Caki2 (cell line): ENCODE measurements at places on chromosomes 4 and X. TPM values are rescaled to one million over a fixed set of nuclear protein-coding genes. Genes with fewer than 3 reads are reported as not detected.

DNA sequence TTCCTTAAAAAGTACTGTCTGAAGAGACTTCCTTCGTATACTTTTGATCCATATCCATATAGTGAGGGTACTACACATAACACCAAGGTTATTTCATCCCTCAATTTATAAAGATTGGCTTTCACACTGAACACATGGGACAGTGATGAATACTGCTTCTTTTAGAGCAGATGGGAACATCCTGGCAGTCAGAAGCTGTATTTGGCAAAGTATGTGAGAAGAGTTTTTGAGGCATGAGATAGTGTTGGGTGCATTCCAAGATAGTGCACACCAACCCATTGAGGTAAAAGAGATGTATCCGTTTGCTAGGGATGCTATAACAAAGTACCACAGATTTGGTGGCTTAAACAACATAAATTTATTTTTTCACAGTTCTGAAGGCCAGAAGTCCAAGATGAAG is 141.1 kb downstream of the MOSPD2 start:
- DNase-seq = no peak

- DNase-seq = no peak
These were observed 8.7 kb downstream of the ATP11C start for GRCh38 chrX:139924069-139924695.

- DNase-seq = no peak
These were observed 111.3 kb upstream of the ELOVL6 start for GRCh38 chr4:110309675-110310074.

- DNase-seq = no peak
These were observed 55.4 kb downstream of the NOP14 start for GRCh38 chr4:2907706-2908293.

The LNX1 gene
- 3.7 and 13.2 TPM in 2 replicates for total RNA-seq

DNA sequence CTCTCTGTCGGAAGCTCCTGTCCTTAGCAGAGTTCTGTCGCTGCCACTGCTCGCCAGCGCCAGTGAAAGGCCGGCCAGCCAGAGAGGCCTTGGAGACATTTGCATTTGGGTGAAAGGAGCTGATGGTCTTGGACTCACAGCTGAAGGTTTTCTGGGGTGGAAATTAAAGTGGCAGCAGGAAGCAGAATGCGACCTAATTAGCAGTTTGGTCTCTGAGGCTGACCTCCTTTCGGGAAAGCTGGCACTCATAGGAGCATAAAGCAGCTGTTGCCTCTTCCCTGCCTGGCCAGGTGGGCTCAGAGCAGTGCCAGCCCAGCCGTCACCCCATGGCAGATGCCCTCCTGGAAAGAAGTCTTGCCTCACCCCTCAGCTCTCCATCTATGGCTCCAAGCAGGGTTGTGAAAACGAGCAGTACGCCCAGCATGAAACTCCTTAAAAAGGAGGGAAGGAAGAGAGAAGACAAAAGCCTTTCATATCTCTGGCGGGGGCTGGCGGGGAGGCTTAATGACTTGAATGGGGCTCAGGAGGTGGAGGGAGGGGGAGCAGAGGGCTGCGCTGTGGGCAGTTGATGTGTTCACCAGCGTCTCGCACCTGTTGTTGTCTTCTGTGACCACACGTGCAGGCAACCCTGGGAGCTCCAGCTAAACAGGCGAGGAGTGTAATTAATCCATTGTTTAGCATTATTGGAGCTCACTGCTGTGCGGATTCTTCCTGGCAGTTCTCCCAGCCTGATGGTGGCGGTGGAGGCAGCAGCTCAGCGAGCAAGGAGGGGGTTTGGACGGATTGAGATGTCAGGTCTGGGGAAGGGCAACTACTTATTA is 264.0 kb downstream of the MID1IP1 start:
- DNase-seq = no peak

DNA sequence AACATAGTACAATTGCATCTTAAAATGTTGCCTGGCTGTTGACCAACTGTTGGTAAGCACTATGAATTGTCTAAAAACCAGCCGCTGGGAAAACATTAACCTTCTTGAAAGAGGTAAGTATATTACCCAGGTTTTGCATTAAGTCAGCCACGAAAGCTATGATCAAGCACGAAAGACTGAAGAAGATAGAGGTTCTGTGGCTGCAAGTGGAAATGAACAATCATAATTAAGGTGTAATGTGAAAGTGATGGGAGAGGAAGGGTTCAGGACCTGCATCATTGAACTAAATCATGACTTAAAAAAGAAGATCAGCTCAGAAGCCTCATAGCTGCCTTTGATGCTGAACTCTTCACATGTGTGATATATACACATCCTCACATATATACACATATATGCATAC is 341.0 kb downstream of the NR3C2 start:
- no peak for DNase-seq

DNA sequence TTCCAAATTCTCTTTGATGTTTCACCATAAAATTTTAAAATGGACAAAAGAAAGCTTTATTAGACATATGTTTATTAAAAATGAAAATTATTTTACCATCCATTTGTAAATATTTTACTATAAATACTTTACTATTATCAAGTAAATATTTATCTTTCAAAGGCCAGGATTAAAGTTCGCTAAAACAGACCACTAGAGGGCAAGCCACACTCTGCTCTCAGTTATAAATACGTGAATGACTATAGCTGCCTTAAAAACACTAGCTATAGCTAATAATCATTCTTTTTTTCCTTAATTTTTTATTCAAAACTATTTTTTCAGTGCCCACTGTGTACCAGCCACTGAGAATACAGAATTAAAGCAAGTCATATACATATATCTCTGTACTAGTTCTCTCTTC is 38.6 kb downstream of the UNC5C start:
- DNase-seq = peak; percentile 3

DNA sequence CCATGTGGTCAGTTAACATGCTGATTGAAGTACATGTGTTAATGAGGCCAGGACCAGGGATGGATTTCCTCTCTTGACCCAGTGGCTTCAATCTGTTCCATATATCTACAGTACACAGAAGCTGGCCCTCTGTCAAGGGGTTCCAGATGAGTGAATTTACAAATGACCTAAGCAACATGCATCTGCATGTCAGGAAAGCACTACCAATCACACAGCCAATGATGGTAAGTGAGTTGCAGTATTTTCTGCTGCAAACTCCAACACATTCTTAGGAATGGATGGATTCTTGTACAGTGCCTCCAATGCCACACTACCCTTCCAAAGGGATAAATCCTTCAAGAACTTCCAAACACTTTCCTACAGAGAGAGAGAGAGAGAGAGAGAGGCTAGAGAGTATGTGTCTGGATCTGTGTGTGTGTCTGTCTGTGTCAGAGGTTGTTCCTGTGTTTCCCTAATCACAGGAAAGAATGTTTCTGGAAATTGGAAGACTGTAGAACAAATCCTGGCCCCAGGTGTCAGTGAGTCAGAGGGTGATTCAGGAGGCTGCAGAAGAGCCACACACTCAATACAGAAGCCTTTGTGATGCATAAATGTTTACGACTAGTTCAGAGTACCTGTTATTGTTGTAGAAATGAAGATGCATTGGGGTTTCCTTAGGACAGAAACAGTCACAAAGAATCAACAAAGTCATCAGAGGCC is 107.5 kb downstream of the GUCY2F start:
- no peak for DNase-seq

GRCh38 chr4:175834312-175834672 is 22.2 kb upstream of the GPM6A start:
- no peak for DNase-seq

GRCh38 chr4:59037812-59038211 is 1927.6 kb upstream of the IGFBP7 start:
- DNase-seq = no peak

The TRIM75 gene
- not detected in 2 replicates for total RNA-seq

GRCh38 chr4:126627255-126627654 is 1005.5 kb upstream of the INTU start:
- no peak for DNase-seq

- DNase-seq = no peak
These were observed 288.1 kb downstream of the SH3BGRL start for GRCh38 chrX:81489987-81490386.
